ENCODE measurements at places on chromosomes 1 and 21.
A peak's percentile ranks its signal among the peaks of the same experiment; 100 is the strongest.

DNA sequence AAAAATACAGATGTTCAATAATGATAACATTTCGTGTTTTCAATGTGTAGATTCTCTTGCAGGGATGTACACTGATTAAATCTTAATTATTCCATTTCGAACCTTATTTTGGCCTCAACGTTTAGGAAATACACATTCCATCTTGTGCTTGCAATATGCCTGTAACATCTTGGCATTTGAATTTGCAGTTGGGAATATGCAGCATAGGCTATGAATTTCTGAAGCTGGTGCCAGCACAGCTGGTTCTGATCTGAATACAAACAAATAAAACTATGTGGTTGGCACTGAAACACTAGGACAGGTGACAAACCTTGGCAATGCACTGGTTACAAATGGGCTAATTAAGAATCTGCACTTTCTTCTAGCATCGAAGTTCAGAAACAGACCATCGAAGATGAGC, 108.4 kb downstream of the ERG start:
- no peak overlapping the region for H3K27ac ChIP-seq
- DNase-seq: no peak
- H3K27me3 ChIP-seq: peaks cover 2% of the 10 kb centered on the region

DNA sequence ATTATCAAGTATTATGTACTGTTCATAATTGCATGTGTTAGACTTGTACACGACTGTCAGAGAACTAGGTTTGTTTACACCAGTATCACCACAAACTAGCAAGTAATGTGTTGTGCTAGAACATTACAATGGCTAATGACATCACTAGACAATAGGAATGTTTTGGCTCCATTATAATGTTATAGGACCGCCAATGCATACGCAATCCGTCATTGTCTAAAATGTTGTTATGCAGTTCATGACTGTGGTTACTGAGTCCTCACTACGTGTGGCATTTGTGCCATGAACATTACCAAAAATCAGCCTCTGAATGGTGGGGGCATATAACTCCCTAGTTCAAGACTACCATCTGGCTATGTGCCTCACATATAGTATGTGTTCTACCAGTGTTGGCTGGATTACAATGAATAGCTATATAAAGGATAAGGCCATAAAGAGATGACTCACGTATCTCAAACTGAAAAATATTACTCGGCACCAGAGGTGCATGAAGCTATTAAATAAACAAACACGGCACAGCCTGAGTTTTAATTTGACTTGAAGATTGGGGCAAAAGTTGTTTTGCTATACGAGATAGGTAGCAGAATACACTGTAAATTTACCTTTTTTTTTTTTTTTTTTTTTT, 89.1 kb upstream of the COL24A1 start:
- H3K4me3 ChIP-seq: no peak overlapping the region
- no peak for DNase-seq
- no peaks in the 10 kb centered on the region for H3K36me3 ChIP-seq

- no peak overlapping the region for H3K27ac ChIP-seq
- no peaks in the 10 kb centered on the region for H3K27me3 ChIP-seq
- H3K4me3 ChIP-seq: no peak overlapping the region
Observed at GRCh38 chr1:208150833-208151458, 93.2 kb downstream of the PLXNA2 start.

DNA sequence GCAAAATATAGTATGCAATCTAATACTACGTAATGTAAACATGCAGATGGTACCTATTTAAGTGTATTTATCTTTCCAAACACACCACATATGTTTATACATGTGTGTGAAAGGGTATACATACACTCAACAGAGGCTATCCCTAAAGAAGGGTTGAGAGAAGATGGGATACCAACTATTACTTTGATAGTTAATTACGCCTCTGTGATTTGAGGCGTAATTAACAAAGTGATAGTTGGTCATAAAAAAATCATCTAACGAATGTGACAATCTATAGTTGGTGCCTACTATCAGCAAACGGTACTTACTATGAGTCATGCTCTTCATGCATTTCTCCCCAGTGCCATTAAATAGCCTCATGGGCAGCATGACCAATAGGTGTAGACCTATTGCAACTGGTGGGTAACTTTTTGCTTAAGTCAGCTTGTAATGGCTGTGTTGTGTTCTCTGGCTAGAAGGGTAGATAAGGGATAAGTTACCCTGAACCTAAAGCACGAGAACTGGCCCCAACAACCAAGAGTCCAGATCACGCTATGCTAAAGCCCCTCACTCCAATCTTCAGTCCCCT, 15.3 kb downstream of the RCAN1 start:
- no peak overlapping the region for H3K27ac ChIP-seq
- DNase-seq: no peak
- H3K4me1 ChIP-seq: peaks cover 29% of the 10 kb centered on the region
- no peak overlapping the region for H3K4me3 ChIP-seq
- H3K36me3 ChIP-seq: no peaks in the 10 kb centered on the region

GRCh38 chr21:34519016-34519415, 7.0 kb upstream of the KCNE1 start:
- H3K4me1 ChIP-seq: peaks cover 38% of the 10 kb centered on the region
- no peak for DNase-seq
- H3K27me3 ChIP-seq: no peaks in the 10 kb centered on the region
- H3K36me3 ChIP-seq: peaks cover 9% of the 10 kb centered on the region

DNA sequence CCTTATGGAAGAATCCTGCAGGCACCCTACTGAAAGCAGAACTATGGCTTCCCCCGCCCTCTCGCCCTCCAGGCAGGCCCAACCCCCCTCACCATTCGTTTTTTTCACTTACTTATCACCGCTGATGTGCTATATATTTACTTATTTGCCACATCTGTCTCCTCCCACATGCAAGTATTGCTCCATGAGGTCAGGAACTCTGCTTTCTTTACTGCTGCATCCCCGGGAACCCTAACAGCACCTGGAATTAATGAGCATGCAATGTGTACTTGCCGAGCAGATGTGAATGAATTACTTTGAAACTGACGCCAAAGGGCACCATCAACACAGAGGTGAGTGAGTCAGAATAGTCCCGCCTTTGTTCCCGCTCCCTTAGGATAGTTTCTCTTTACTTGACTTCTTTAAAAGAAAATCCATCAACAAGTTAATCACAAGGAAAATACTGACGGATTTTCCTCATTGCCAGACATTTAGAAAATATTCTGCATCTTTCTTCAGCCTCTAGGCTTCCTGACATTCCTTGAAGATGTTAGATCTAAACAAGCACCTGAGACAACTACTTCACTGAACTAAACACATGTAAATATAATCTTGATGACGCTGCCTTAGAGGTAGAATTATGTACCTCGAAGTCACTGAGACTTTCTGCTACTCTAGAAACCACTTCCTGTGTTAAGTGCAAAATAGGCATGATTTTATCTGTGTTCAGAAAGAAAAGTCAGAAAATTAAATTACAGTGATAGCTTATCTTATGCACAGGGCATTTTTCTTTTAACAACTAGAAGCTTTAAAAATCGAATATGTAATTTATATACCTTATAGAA, 17.5 kb upstream of the RAB4A start:
- peaks cover 52% of the 10 kb centered on the region for H3K4me1 ChIP-seq
- peak; percentile 75 for DNase-seq
- H3K36me3 ChIP-seq: no peaks in the 10 kb centered on the region

DNA sequence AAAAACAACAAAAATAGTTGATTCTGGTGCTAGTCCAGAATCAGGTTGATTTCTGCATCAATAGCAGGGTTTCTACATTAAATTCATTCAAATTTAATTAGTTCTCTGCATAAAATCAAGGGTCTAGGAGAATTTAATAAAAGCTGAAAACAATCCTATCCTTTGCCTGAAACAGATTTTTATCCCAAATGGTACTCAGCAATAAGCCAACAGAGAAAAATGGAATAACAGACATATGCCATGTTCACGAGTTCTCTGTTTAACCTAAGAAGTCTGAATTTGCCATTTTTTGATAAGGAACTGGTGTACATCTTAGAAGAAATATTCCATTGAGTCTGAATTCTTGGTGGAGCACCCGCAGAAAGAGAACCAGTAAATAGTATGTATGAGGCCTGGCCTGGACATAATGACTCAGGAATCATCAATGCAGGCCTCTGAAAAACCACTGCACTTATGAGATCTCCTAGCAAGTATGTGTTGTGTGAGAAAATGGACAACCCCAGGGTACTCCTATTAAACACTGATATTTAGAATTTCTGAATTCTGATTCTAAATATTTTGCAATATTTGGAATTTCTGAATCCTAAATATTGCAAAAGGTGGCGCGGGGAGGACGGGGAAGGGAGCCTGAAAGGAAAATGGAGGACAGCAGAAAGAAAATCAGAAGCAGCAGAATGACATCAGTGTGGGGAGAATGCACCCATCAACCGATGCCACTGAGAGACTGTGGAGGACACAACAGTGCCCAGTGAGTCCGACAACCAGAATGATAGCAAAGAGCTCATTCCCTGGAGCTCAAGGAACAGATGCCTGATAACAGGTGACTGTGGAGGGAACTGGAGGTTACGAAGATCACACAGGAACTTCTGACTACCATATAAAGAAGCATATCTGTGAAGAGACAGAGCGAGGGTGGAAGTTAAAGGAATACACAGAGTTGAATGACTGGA, 97.6 kb downstream of the APP start:
- H3K36me3 ChIP-seq: no peaks in the 10 kb centered on the region
- H3K4me3 ChIP-seq: no peak overlapping the region
- H3K27me3 ChIP-seq: no peaks in the 10 kb centered on the region
- DNase-seq: no peak

DNA sequence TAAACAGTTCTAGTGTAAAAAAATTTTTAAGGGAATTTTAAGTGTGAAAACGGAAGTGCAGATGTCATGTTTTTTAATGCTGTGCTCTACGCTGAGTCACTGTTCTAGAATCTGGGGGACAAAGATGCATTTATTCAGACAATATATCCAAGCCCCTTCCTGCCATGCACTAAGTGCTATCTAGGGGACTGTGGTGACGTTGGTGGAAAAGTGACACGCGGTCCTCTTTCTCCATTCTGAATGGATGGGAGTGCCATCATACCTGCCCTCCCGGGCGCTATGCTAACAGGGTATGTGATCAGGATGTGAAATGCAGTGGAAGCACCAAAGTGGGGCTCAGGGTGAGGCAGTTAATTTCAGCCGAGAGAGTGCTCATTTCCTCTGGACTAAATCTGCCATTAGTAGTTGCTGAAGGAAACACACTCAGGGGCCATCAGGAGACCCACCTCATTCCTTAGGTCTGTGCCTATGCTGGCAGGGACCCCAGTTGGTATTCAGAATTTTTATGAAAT, 6.6 kb downstream of the C1orf226 start:
- H3K27me3 ChIP-seq: no peaks in the 10 kb centered on the region
- no peak overlapping the region for H3K4me3 ChIP-seq
- H3K27ac ChIP-seq: no peak overlapping the region

- no peaks in the 10 kb centered on the region for H3K36me3 ChIP-seq
- H3K4me1 ChIP-seq: no peaks in the 10 kb centered on the region
- DNase-seq: no peak
- no peak overlapping the region for H3K4me3 ChIP-seq
Observed at GRCh38 chr1:192787914-192788585, 20.8 kb upstream of the RGS2 start.

GRCh38 chr1:77156214-77156613, 63.0 kb downstream of the PIGK start:
- no peak for DNase-seq
- H3K4me1 ChIP-seq: no peaks in the 10 kb centered on the region
- no peaks in the 10 kb centered on the region for H3K36me3 ChIP-seq
- H3K4me3 ChIP-seq: no peak overlapping the region
- H3K27ac ChIP-seq: no peak overlapping the region
- no peaks in the 10 kb centered on the region for H3K27me3 ChIP-seq

- H3K27ac ChIP-seq: no peak overlapping the region
- H3K27me3 ChIP-seq: 0 out of 3 replicates have a peak, but pooled peaks cover 2% of the 10 kb centered on the region
- DNase-seq: no peak
- H3K4me3 ChIP-seq: no peak overlapping the region
- no peaks in the 10 kb centered on the region for H3K36me3 ChIP-seq
- H3K4me1 ChIP-seq: peaks cover 51% of the 10 kb centered on the region
Observed at GRCh38 chr1:205283270-205284147, 38.0 kb downstream of the NUAK2 start.

DNA sequence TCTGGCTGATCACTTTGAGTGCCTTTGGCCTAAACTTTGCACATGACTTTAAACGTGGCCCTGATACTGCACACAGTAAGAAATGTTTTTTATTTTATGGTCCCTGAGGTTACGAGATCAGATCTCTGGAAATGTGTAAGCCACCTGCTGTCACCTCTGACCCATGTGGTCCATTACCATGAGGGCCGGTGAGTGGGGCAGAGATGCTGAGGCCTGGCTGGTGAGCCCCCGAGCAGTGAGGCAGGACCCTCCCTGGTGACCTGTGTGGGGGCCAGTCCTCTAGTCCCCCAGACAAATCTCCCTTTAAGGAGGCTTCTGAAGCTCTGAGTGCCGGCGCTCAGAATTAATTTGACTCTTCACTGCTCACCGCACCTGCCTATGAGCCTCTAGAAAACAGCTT, 12.4 kb downstream of the TFF3 start:
- no peaks in the 10 kb centered on the region for H3K4me1 ChIP-seq
- no peaks in the 10 kb centered on the region for H3K36me3 ChIP-seq
- H3K4me3 ChIP-seq: no peak overlapping the region
- no peak for DNase-seq

DNA sequence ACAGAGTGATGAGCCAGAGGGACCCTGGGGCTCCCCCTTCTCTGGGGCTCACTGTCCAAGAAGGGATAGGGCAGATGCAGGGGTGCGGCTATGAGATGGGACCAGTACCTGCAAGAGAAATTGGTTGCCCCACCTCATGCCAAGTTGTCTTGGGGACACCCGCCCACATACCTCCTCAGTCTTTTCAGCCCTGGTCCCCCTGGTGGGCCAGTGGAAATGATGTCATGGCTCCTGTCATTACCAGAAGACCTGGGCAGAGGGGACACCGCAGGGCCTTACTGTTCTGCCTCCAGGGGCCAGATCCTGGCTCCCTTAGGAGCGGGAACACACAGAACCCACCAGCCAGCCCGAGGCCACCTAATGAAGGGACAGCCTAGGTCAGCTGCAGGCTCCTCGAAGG, 63.2 kb downstream of the CDK18 start:
- no peak overlapping the region for H3K27ac ChIP-seq
- H3K4me3 ChIP-seq: no peak overlapping the region
- H3K4me1 ChIP-seq: no peaks in the 10 kb centered on the region
- DNase-seq: no peak
- H3K36me3 ChIP-seq: no peaks in the 10 kb centered on the region

GRCh38 chr1:119416006-119416640, 1.2 kb downstream of the HSD3B2 start:
- DNase-seq: no peak
- no peaks in the 10 kb centered on the region for H3K4me1 ChIP-seq
- H3K27ac ChIP-seq: no peak overlapping the region
- no peak overlapping the region for H3K4me3 ChIP-seq
- no peaks in the 10 kb centered on the region for H3K36me3 ChIP-seq

Measured in HepG2 (cell line).